Mesenchymal stem cell (in vitro differentiated cells and primary cell): ENCODE measurements at places on chromosomes 13 and 19.
A peak's percentile ranks its signal among the peaks of the same experiment; 100 is the strongest.

GRCh38 chr13:51585696-51586095, 1.4 kb downstream of the WDFY2 start:
- peak; percentile 70 for DNase-seq

DNA sequence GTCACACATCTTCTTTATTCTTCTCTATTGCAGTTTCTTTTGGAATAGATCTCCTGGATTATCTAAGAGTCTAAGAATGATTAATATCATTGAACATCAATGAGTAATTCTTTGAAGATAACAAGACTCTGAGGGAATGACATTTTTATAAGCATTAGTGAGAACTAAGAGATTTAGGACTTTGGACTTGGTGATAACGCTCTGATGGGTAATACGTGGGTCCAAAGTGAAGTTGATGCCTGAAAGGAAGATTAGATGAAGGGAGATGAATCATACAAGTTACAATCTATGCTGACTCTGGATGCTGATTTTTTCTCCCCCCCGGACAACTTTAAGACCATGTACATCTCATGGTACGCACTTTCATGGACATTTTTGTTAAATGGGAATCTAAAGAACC, 364.5 kb downstream of the GPC5 start:
- DNase-seq = no peak

- DNase-seq = no peak
Observed at GRCh38 chr19:50378169-50378862, 2.1 kb downstream of the NR1H2 start.

- DNase-seq = no peak
Observed at GRCh38 chr13:76812206-76812897, 73.9 kb downstream of the KCTD12 start.

DNA sequence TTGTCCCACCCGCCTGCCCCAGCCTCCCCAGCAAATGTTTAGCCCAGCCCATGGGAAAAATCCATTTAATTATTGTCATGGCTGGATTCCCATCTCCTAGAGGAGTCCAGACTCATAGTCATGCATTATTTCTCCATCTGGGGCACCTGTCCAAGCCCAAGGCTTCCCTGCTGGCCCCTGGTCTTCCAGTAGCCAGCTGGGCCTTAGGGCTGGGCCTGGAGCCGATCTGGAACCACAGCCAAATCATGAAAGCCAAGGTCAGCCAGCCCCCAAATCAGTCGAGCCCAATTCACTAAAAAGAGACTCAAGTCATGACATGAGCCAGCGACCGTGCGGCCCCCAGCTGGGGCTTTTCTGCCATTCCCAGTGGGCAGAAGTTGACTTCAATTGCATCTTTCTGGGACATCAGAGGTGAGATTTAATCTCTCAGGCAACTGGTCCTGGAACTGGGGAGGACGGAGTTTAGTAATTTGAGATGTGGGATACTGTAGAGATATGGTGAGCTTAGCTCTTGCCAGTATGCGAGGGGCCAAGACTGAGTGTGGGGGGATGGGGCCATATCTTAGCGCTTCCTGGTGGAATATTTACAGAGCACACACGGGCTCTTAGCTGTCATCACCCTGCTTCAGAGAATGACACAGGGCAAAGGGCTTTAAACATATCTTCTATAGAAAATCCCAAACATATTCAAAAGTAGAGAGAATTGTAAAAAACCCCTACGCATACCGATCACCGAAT, 9.4 kb upstream of the PGLYRP2 start:
- DNase-seq = no peak

DNA sequence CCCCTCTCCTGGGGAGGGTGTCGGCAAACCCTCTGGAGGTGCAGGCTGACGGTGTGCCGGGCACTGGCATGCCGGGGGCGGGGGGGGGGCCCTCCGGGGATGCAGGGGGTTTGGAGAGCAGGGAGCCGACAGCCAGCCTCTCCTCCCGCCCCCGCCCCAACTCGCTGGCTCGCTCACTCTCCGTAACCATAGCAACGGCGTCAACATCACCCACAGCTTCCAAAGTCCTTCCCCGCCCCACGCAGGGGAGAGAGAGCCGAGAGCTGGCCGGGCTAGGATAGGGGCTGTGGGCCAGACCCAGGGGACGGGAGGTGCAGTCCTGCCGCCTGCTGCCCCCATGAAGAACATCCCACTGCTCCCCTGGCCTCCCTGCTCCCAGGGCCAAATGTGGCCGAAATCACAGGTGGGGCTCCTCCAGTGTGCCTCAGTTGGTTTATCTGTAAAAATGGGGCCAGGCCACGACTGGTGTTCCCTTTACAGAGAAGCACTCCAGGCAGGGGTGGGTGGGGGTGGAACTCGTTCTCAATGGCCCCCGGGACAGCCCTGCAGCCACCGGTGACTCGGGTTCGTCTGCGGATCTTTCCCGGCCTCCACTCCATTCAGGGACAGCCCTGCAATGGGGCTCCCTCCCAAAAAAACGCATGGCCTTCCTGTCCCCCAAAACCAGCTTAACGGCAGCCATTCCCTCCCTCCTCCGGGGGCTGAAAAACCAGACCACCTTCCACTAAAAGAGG, 3.2 kb downstream of the KLF16 start:
- peak; percentile 90 for DNase-seq

DNA sequence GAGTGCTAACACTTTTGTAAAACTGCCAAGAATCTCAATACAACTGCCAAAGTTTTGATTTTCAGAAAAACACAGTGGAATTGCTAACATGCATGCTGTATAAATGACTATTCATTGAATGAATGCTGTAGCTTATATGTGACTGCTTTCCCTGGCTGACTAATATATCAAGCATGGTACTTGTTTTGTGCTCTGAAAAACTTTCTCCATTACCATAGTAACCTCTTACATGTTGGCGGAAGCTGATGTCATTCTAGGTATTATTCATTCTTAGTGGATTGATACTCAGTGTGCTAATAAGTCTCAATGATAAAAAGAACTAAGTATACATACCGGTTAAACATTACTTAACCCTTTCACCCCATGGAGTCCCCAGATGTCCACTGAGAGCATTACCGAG, 166.1 kb upstream of the MYO16 start:
- peak; percentile 90 for DNase-seq

- peak; percentile 58 for DNase-seq
Observed at GRCh38 chr13:28792992-28793391, 27.1 kb upstream of the MTUS2 start.

DNA sequence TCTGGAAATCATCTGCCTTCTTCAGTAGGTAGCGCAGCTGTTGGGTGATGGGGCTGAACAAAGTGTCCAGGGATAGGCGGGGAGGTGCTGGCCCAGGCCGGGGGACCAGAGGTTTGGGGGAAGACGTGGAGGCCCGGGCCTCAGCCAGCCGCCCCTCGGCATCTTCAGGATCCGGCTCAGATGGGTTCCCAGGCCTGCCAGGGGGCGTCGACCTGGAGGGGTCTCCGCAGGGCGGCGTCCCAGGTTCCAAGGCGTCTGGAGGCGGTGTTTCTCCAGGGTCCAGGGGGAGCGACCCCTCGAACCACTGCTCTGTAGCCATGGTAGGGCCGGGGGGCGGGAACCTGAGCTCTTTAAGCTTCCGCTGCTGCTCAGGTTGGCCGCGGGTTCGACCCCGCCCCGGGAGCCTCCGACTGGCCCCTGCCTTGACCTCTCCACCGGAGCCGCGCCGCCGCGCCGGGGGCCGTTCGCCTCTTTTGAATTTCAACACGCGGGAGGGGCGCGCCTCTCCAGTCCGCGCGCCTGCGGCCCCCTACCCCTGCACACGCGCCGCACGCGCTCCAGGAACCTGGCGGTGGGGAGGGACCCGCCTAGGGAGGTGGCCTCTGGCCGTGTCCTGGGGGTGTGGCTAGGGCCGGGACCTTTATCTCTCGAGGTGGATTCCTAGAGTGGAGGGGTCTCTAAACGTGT, at the start of gene C19orf67:
TSS of gene C19orf67 (minus strand) at position 475 of the 687 bp plus-strand sequence. CDS start at position 319, 156 bp downstream.
- no peak for DNase-seq

DNA sequence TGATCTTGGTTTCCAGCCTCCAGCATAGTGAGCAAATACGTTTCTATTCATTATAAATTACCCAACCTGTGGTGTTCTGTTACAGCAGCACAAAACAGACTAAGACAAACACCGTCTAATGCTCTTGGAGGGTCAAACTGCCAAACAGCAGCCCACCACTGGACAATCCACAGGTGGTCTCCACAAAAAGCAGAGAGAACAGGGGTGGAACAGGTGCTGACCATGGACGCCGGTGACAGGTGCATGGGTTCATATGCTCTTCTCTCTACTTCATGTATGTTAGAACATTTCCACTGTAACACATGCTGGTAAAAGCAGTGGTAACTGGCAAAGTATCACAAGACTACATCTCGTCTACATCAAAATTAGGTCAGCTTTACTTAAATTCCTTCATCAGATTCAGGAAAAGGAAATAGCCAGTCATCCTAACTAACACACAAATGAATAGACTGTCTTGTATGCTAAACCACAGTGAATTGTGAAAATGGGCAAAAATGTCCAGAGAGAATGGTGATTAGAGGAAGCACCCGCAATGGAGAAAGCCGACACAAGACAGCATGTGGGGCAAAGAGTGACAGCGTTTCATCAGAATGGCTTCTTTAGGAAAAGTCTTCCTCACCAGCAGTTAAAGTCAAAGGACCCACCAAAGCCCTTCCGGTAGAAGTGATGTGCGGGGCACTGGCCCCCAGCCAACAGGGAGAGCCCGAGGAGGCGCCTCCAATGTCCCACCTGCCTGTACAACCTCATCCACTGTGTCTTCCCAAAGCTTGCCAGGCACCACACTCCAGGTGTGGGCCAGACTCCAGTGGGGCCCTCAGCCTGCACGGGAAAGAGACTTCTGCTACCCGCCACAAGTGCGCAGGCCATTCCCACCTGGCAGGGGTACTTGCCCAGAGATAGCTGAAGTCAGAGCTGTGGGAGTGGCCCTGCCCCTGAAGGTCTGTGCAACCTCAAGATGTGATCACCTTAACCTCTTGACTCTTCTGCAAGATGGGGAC, 6.5 kb downstream of the CARS2 start:
- no peak for DNase-seq

GRCh38 chr19:13082192-13083007, 20.3 kb downstream of the LYL1 start:
- peak; percentile 82 for DNase-seq

DNA sequence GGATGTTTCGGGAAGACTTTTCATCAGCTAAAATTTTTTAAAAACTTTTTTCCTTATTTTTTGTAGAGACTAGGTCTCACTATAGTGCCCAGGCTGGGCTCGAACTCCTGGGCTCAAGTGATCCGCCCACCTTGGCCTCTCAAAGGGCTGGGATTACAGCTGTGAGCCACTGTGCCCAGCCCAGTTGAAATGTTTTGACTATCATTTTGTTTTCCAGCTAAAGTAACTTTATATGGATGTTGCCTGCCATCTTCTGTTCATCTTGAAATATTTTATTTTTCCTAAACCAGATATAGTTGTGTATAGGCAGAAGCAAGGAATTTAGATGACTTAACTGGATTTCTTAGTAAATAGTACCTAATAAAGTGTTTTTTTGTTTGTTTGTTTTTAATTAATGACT, 7.0 kb downstream of the CAB39L start:
- peak; percentile 43 for DNase-seq

GRCh38 chr13:80753866-80754265, 412.9 kb upstream of the SPRY2 start:
- DNase-seq = peak; percentile 32

- DNase-seq = peak; percentile 44
Observed at GRCh38 chr19:47445937-47446402, 25.7 kb downstream of the SLC8A2 start.

DNA sequence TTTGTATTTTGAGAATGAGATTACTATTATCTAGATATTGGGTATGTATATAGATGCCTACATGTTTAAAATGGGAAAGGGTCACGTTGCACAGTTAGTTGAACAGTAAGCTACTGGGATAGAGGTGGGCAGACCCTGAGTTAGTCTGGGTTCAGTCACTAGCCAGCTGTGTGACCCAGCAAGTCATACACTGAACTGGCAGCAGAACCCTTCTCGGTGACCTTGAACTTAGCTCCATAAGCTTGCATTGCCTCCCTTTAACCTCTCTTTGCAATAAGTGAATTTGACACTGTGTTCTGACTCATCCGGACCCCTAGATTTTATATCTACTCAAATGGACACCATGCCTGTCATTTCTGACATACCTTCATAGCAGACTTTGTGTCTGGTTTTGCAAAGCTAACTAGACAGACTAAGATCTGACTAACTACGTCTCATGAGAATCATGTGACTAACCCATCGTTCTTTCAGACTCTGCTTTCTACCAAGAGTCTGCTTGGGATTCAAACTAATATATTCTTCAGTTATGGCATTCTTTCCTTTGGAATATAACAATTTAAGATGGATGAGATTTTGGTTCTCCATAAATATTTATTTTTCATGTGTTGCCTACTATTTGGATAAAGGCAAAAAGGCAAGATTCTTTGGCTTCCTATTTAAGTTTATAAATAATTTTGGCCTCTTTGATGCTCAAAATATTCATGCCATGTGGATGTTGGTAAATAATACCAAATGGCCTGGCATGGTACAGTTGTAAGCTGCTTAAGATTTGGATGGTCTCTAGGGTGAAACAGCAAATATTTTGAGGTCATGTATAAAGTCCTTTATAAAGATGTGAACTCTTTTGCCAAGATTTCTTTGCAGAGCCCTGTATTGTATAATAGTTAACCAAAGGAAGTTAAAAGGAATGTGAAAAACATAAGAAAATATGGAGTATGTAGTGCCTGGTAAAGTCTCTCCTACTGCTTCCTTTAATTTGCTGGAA, 159.3 kb downstream of the ITGBL1 start:
- no peak for DNase-seq

- no peak for DNase-seq
Observed at GRCh38 chr13:71789693-71790329, 77.2 kb downstream of the DACH1 start.

DNA sequence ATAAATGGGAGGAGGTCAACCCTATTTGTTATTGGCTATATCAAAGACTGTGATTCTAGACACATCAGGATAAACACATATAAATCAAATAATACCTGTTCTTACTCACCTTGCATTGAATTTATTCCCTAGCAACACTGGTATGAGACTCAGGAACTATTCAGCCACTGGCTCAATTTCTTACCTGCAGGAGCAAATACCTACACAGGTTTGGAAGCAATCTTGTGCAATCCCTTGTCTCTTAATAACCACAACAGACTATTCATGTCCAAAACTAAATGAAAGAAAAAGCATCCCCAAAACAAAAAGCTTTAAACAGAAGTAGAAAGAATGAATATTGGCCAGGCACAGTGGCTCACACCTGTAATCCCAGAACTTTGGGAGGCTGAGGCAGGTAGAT, 55.5 kb downstream of the TBC1D4 start:
- DNase-seq = no peak

GRCh38 chr19:47109177-47109540, 4.4 kb downstream of the ZC3H4 start:
- no peak for DNase-seq
